ENCODE measurements at places on chromosomes 12 and 14.
A peak's percentile ranks its signal among the peaks of the same experiment; 100 is the strongest.

DNA sequence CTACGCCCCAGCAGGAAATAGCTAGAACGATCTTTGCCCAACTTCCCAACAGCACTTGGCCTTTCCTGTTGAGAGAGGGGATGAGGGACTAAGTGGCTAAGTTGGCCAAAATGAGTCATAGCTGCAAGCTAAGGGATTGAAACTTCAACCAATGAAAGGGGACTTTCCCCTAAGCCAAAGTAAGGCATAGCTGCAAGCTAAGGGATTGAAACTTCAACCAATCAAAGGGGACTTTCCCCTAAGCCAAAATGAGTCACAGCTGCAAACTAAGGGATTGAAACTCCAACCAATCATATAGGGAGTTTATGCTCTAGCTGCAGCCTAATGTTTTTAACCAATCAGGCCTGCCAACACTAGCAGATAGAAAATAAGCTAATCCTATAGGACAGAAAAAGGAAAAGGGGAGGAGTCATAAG, 100.5 kb upstream of the SSTR1 start:
- no peak for DNase-seq

DNA sequence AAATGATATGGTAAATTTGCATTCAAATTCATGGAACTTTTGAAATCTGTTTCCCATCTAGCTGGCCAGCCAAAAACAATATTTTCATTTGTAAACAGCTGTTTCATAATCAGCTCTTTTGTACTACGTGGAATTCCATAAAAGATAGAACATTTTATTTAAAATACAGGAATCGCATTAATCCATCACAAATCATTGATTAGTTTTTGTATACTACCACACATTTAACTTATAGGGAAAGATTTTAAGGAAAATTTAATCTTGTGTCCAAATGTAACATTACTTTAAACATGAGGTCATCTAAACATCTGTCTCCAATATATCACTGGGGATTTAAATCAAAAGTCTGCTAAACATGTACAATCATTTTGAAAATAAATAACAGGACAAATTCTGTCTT, 33.5 kb downstream of the SLC25A21 start:
- DNase-seq: no peak

- DNase-seq: no peak
Observed at GRCh38 chr12:131351319-131352028, 359.4 kb upstream of the SFSWAP start.

GRCh38 chr12:100741084-100741711, 53.4 kb upstream of the ANO4 start:
- DNase-seq: no peak

DNA sequence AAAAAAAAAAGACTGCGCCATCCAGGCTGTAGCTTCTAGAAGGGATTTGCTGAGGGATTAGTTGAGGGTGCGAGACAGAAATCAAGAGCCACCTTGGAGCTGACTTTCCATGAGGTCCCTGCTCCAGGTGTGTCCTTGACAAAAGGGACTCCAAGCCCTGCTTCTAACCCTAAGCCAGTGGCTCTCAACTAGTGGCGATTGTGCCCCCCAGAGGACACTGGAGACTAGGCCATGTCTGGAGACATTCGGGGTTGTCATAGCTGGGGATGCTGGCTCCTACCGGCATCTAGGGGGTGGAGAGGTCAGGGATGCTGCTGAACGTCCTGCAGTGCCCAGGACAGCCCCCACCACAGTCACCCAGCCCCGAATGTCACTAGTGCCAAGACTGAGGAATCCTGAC, 40.6 kb downstream of the SPRING1 start:
- DNase-seq: peak; percentile 57

- no peak for DNase-seq
Observed at GRCh38 chr12:119409043-119409442, 74.5 kb downstream of the CCDC60 start.

GRCh38 chr12:81588235-81589008, 170.7 kb downstream of the PPFIA2 start:
- no peak for DNase-seq

- DNase-seq: peak; percentile 59
Observed at GRCh38 chr12:124130691-124131591, 157.9 kb downstream of the ZNF664 start.

GRCh38 chr14:101948666-101949216, 15.6 kb upstream of the DYNC1H1 start:
- DNase-seq: no peak

GRCh38 chr14:90567991-90568390, 171.2 kb downstream of the CALM1 start:
- DNase-seq: no peak

- DNase-seq: no peak
Observed at GRCh38 chr14:101363261-101363555, 198.1 kb upstream of the DIO3 start.

- no peak for DNase-seq
Observed at GRCh38 chr14:89866458-89866857, 88.1 kb downstream of the EFCAB11 start.

GRCh38 chr12:129162805-129163204, 309.5 kb downstream of the GLT1D1 start:
- DNase-seq: no peak

GRCh38 chr12:13981990-13982389, 588 bp upstream of the GRIN2B start:
- DNase-seq: no peak

GRCh38 chr12:76921100-76921471, 42.3 kb upstream of the CSRP2 start:
- no peak for DNase-seq

- DNase-seq: no peak
Observed at GRCh38 chr12:103561174-103561573, 25.9 kb upstream of the STAB2 start.

DNA sequence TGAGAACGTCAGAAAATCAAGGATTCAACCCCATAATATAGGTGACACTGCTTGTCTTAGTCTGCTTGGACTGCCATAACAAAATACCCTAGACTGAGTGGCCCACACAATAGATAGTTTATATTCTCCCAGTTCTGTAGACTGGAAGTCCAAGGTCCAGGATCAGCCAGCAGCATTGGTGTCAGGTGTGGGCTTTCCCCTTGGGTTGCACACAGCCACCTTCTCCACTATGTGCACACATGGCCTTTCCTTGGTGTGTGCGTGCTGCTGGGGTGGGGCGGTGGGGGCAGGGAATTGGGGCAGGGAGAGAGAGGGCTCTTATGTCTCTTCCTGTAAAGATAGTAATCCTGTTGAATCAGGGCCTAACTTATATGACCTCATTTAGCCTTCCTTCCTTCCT, 106.4 kb downstream of the SLC25A47 start:
- DNase-seq: no peak

- DNase-seq: no peak
Observed at GRCh38 chr12:78938341-78939084, 73.9 kb downstream of the SYT1 start.

All from GM13977 (cell line).